ENCODE measurements at places on chromosomes 6 and 20.

GRCh38 chr6:12014027-12014872 is 2.1 kb downstream of the HIVEP1 start:
- DNase-seq: no peak

GRCh38 chr6:86511962-86512361 is 425.4 kb upstream of the HTR1E start:
- no peak for DNase-seq

- DNase-seq: no peak
These were observed 165.9 kb upstream of the CDYL start for GRCh38 chr6:4610256-4610655.

DNA sequence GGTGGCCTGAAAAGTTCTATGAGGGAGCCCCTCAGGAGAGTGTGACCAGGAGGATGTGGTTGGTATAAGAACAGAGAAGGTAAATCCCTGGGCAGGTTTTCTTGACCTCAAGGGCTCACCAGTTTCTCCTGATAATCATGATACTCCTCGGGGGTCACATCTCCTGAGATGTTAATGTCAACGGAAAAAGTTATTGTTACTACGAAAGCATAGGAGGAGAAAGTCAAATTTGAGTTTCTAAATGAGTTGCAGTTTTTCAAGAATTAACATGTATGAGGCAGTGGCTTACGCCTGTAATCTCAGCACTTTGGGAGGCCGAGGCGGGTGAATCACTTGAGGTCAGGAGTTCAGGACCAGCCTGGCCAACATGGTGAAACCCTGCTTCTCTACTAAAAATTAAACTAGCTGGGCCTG is 23.4 kb downstream of the MGME1 start:
- no peak for DNase-seq

DNA sequence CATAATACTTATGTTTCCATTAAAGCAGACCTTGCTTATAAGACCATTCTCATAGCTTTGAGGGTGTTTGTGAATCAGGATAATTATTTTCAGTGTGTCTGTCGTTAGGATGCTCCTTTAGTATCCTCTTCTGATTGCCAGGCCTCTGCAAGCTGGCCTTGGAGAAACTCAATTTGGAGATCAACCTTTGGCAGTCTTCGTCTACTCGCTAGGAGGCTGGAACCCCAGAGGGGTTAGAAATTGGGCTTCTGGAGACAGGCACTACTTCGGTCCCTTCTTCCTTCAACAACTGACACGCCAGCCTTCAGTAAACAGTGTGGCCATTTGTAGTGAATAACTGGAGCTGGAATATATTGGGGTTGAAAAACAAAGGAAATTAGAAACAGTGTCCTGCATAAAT is 100.8 kb upstream of the CITED2 start:
- no peak for DNase-seq

DNA sequence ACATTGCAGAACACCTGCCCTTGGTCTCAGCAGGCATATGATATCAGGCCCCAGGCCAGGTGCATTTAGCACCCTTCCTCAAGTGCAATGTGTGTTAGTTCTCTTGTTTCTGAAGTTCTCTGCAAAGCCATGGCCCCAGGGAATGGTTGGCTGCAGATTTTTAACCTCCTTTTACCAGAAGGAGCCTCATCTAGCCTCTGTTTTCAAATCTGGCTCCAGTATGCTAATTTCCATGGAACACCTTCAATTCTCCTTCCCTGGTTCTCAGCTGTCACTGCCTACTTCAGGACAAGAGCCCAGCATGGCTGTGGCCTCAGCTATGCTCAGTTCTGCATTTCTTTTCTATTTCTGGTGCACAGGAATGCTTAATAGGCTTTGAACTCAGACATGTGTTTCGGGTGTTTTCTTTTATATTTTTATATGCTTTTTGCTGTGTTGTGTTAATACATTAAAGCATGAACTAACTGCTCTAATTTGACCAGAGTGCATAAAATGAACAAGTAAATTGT is 51.6 kb upstream of the OGFRL1 start:
- DNase-seq: no peak

DNA sequence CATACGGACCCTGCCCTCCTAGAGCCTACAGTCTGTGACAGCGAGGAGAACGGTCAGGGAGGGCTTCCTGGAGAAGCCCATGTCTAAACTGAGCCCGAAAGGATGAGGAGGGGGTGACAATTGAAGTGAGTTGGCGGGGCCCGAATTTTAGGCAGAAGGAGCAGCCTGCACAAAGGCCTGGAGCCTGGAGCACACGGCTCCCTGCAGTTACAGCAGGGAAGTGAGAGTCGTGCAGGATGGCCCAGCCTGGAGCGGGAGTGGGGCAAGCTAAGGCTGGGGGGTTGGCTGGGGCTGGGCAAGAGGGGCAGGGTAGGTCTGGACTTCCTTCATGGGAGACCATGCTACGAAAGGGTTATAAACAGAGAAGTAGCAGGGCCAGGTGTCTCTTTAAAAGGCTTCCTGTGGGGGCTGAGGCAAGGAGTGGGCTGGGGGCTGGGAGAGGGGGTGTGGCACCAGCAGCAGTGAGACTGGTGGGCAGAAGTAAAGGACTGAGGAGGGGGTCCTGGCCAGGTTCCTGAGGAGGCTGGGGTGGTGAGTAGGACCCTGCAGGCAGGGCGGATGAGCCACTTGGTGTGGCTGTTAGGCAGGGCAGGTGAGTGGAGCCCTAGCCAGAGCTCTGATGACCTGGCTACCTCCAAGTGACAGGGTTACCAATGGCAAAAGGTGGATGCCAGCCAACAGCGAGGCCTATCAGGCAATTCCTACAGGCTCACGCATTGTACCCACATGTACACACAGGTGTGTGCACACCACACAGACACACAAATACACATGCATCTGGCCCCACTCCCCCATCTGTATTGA is 119.2 kb downstream of the MRPL14 start:
- DNase-seq: no peak

- DNase-seq: no peak
These were observed 1.4 kb downstream of the PLCB4 start for GRCh38 chr20:9070304-9070703.

DNA sequence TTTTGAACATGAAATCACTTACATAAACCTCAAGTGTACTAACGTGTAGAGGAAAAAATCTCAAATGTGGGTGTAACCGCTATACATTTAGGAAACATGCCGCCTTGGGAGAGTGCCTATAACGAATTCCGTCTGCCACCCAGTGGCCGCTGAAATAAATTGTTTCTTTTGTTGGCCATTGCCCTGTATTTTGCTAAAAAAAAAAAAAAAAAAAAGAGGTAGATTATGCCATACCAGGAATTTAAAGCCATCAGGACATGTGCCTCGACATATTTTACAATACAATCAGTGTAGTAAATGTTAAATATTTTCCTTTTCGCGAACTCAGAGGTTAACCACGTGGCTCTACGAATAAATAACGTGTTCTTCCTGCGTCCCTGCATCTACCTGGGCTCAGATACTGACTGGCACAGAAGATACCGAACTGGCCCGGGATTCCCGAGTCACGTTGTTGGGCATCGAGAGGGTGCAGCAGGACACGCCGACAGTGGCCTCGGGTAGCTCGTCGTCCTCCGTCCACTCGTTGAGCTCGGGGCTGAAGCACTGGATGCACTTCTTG is 14.3 kb downstream of the KLHL31 start:
- peak; percentile 40 for DNase-seq

GRCh38 chr6:135280375-135281136 is 99.4 kb downstream of the MYB start:
- no peak for DNase-seq

- no peak for DNase-seq
These were observed 12.8 kb downstream of the ESF1 start for GRCh38 chr20:13771853-13772453.

DNA sequence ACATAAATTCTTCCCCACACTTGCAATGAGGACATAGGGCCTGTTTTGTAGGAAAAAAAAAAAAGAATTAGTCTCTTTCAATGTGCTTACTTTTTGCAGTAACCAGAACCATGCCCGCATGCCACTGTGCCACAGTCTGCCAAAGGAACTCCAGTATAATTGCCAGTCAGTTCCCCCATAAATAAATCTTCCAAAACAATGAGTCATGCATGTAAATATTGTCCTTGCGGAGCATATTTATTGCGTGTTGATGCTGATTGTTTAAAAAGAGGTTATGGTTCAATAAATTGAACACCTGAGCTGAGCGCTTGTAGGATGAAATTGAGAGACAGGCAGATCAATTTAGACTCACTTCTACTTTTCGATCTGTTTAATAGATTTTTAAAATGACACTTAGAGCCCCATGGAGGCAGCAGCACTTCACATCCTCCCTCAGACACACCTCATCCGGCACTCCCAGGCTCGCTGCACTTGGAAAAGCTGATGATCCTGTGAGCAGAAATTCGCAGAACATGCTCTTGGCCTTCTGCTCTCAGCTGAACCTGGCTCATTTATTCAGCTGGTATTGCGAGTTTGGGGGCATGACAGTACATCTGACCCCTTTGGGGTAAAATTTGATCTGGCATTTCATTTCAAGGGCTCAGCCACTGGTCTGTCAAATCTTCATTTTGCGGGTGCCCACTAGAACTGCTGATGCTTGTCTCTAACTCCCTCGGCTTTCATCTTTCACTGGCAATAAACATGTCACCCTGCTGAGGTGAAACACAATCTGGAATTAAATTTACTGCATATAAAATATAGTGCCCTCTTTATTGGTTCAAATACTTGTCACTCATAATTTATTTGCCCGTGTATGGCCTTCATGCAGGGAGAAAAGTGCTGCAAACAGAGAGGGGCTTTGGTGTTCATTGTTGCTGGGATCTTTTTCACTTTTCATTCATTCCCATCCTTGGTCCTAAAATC is 371.1 kb upstream of the POU3F2 start:
- no peak for DNase-seq

GRCh38 chr20:24836041-24836533 is 113.0 kb upstream of the CST7 start:
- no peak for DNase-seq

DNA sequence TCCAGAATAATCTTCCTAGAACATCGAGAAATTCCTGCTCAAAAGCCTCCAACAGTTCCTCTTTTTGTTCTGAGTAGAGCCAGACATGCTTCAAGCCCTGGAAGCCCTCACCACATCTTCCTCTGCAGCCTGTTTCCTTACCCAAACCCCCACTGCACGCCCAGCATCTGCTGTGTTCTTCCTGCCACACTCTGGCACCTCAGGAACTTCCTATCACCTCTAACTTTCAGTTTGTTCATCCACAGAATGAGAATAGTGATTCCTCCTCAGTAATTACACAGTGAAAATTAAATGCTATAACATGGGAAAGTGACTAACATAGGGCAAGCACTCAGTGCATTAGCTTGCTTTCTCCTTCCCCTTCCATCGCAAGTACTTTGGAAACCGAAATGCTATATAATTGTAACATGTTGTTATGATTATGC is 26.3 kb downstream of the C6orf89 start:
- no peak for DNase-seq

Data from GM12864 (cell line).